ENCODE measurements at places on chromosomes 7 and 10.

- DNase-seq: no peak
Observed at GRCh38 chr10:13310518-13311176, 10.8 kb upstream of the PHYH start.

DNA sequence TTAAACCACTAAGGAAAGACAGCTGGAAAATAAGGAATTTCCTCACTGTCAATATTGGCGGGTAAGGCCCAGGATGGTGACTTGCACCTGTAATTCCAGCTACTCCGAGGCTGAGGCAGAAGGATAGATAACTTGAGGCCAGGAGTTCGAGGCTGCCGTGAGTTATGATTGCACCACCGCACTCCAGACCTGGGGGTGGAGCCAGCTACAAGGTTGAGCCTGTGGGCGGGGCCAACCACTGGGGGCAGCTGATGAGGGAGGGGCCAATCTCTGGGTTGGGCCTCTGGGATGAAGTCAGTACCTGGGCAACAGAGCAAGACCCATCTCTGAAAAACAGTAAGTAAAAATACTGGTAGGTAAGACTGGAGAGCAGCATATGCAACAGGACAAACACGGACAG is 80.1 kb upstream of the ADO start:
- DNase-seq: no peak

GRCh38 chr7:78828317-78828716 is 625.1 kb downstream of the MAGI2 start:
- peak; percentile 21 for DNase-seq

DNA sequence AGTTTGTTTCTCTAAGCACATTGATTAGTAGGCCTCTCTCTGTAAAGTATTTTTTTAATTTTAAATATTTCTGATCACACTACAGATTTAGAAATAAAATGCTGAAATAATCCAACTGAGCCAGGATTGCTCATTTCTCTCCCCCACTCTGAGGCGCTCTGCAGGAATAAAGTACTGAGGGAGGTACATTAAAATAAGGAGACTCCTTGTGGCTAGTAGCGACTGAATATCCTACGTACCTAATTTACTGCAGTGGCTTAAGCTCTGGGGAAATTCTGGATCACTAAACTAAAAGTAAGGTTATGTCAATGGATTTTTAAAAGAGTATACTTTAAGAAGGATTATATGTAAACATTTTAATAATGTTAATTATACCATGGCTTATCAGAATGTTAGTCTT is 75.2 kb downstream of the RTKN2 start:
- DNase-seq: no peak

- DNase-seq: no peak
Observed at GRCh38 chr10:102615361-102615760, 28.9 kb upstream of the TRIM8 start.

DNA sequence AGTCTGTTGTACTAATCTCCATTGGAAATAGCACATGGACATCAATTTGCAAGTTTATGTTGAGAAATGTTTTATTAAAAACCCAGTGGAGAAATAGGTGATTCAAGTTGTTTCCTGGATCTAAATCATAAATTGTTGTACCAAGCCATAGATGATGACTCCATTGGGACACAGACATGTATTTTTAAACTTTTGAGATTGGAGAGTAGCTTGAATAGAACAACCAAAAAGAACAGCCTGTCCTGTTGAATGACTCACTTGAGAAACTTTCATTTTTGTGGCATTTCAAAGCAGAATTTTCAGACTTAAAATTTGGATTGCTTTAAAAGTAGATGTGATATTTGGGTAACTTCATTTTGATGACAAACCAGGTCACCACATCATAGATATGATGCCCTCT is 197.5 kb downstream of the GPAM start:
- DNase-seq: peak; percentile 90

GRCh38 chr10:6064119-6064518 is 2.0 kb upstream of the IL2RA start:
- no peak for DNase-seq

DNA sequence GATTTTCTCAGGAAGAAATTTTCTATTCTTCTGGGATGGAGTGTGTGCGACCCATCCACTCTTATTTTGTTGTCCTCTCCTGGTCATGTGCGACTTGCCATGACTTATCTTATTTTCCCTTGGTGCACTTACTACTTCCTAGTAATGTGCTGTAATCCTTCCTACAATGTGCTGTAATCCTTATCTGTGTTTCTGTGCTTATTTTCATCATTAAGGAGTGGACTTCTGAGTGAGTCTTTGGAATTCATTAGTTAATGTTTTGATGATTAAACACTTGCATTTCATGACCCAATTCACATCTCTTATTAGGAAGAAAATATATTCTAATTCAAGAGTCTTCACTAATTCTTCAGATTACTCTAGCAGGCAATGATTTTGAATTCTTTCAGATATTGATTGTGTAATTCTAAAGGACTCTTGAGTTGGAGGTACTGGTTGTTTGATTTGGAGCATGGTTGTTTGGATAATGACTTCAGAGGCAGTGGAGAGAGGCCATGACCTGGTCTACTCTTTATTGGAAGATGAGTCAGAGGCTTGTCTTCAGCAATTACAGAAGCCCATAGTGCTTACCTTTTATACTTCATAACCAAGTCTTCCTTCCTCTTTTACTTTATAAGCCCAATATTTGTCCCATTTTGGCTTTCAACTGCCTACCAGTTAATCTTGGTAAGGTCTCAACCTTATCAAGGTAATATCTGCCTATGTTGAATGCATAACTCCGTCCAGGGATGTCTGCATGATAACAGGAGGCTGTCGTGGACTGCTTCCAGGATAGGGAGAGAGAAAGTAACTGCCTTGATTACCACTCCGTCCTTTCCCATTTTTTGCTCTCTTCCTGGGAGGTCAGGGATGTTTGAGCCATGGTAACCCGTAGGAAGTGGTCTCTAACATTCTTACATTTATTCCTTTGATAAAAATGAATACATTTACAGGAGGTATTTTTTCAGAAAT is 278.3 kb upstream of the SP8 start:
- no peak for DNase-seq

DNA sequence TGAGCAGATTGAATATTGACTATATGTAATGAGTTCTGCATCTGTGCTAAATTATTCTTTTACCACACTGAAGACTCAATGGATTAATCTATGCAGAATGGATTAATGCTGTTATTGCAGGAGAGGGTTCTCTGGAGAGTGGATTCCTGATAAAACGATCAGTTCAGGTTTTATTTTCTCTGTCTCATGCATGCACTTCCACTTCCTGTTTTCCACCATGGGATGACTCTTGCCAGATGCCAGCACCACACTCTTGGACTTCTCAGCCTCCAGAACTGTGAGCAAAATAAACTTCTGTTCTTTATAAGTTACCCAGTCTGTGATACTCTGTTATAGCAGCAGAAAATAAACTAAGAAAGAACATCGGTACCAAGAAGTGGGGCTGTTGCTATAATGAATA is 207.5 kb downstream of the KCND2 start:
- no peak for DNase-seq

GRCh38 chr7:48454750-48455192 is 283.5 kb downstream of the ABCA13 start:
- no peak for DNase-seq

GRCh38 chr7:57404343-57404966 is 45.5 kb upstream of the ZNF716 start:
- DNase-seq: no peak

- DNase-seq: no peak
Observed at GRCh38 chr7:95546647-95547046, 49.7 kb downstream of the PDK4 start.

DNA sequence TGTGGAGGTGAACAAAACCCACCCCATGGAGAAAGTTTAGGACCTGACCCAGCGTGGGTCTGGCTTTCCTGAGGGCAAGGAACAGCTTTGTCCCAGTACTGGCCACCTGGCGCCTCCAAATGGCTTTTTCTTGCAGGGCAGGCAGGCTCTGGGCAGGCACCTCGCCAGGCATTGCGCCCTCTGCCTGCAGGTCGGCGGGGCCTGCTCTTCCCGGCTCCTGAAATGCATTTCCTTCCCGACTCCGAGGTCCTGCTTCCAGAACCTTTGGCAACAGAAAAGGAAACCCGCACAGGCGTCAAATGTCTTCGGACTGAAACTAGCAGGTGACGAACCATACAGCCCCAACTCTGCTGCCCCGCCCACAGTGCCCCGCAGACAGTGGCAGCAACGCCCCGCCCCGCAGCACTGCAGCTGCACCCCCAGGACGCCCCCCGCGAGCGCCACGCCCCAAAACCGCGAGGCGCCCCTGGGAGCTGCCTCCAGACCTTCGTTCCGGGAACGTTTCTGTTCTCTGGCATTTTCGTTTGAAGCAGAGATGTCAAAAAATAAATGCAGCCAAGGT is 65.5 kb downstream of the C10orf143 start:
- peak; percentile 69 for DNase-seq

- no peak for DNase-seq
Observed at GRCh38 chr10:2335626-2336025, 598.3 kb upstream of the ADARB2 start.

DNA sequence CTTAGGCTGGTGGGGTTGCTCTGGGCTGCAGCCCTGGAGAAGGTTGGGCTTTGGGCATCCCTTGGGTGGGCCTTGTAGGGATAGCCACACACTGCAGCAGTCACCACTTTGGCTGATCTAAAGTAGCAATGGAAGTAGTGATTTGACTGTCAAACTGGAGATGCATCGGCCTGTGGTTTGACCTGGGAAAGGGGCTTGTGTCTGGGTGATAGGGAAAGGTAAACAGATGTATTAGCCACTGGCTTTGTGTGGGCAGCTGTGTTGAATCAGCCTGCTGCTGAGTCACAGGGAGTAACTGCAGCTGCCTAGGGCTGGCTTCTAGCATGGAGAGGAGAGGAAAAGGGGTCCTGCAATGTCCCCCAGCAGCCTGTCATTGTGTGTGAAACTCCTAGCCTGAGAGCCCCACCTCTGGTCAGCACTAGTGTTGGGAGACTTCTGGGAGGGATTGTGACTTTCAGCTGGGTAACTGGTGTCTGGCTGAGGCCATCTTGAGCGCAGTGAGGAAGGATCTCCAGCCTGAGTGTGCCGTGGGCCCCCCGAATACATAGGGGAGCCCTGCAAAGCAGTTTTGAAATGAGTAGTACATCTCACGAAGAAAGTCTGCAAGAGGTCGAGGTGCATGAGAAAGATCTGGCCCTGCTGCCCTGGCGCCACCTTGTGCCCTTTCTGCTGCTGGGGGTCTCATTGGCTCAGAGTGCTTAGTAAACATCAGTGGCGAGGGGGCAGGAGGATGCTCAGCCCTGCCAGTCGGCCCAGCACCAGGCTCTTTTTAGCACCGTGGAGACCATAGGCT is 117.3 kb downstream of the FANK1 start:
- peak; percentile 91 for DNase-seq

GRCh38 chr7:127741764-127742375 is 89.9 kb downstream of the SND1 start:
- no peak for DNase-seq

GRCh38 chr7:70694971-70695794 is 436.8 kb upstream of the GALNT17 start:
- DNase-seq: peak; percentile 27

- no peak for DNase-seq
Observed at GRCh38 chr7:36309716-36310115, 79.9 kb upstream of the ANLN start.

DNA sequence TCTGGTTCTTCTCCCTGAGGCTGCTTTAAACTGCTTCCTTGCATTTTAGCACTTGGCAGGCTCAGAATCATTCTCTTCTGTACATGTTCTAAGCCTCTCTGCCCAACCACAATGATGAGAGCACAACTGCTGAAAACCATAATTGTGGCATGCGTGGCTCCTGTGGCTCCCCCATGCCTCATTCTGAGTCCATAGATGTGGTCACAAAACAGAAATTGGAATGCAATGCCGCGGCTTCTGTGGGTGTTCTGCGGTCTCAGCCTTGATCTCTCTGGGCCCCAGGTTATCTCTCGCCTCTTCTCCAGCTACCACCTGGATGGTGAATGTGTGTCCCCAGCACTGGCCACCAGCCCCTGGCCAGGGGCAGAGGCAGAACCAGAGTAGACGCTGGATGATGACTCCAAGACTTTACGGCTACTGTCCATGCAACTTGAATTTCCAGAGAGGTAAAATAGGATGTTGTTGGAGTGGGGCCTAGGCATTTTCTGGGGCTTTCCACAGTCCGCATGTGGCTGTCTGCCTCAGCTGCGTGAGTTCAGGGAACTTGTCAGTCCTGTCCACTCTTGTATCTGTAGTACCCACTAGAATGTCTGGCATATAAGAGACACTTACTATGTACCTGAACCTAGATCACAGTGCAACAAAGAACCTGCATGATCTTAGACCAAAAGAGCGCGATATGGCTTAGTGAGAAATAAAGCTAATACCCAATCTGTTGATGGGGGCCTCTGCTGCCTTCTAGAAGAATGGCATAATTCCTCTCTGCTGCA is 52.4 kb upstream of the ADRB1 start:
- DNase-seq: no peak

GRCh38 chr10:118870467-118871243 is 115.9 kb upstream of the CACUL1 start:
- peak; percentile 91 for DNase-seq

DNA sequence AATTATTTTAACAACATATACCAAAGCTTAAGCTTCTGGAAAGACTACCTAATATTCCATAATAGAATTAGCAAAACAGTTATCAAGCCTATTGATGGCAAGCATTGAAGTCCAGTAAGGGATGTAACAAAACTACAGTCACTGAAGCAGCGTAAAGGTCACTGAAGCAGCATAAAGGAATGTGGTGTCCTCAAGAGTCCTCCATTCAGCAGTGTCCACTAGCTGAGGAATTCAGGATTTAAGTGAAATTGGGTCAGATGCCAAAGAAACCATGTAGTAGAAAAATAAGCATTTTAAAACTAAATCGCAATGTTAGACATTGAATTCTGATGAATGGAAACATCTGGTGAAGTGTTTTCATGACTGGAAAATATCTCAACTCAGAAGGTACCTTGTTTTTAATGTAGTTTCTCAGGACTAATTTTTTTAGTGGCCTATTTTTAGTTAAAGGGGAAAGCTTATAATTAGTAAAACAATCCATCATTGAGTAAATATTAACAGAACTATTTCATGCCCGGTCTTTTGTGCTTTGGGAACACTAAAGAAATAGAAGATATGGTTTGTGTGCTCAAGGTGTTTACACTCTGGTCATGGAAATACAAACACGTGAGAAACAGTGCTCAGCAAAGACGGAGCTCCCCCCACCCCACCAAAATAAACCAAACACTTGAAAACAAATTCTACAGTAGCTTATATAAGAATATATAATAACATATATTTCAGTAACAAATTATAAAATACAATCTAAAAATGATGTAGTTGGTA is 121.4 kb downstream of the CDK14 start:
- DNase-seq: peak; percentile 67

GRCh38 chr7:16063221-16063620 is 358.1 kb downstream of the CRPPA start:
- DNase-seq: peak; percentile 34

GRCh38 chr10:112711366-112711765 is 238.7 kb upstream of the TCF7L2 start:
- no peak for DNase-seq

- no peak for DNase-seq
Observed at GRCh38 chr7:53022893-53023292, 12.5 kb upstream of the POM121L12 start.

DNA sequence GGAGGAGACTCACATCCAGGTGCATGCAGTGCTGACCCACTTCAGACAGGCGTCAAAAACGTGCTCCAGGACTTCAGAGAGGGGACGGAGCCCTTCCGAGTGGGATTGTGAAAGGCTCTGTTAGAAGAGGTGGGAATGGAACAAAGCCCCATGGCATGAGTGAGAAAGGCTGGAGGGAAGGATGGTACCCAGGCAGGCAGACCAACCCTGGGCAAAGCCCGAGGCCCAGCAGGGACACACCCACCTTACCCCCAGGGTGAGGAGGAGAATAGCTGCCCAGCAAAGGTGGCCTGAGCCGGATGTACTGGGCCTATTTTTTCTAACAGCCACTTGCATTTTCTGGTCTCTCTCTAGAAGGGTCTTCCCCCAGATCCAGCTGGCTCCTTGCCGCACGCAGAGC is 14.8 kb downstream of the CHAT start:
- no peak for DNase-seq
